ENCODE measurements at places on chromosomes 4 and X.

GRCh38 chrX:103495786-103496185 is 23.5 kb downstream of the RAB40A start:
- no peak for DNase-seq

- no peak for DNase-seq
These were observed 13.4 kb upstream of the PAPSS1 start for GRCh38 chr4:107733431-107733925.

DNA sequence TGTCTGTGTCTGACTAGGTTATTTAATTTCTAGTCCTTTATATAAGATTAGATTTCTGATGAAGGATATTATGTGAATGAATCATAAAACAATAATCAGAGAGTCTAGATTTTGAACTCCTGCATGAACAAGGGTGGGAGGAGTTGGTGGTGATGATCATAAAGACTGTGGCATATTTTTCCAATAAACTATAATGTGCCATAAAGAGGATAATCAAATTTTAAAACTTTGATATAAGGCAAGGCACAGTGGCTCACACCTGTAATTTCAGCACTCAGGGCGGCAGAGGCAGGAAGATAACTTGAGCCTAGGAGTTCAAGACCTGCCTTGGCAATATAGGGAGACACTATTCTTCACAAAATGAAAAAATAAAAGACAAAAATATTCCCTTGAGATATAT is 473.3 kb downstream of the GABRG1 start:
- DNase-seq = no peak

DNA sequence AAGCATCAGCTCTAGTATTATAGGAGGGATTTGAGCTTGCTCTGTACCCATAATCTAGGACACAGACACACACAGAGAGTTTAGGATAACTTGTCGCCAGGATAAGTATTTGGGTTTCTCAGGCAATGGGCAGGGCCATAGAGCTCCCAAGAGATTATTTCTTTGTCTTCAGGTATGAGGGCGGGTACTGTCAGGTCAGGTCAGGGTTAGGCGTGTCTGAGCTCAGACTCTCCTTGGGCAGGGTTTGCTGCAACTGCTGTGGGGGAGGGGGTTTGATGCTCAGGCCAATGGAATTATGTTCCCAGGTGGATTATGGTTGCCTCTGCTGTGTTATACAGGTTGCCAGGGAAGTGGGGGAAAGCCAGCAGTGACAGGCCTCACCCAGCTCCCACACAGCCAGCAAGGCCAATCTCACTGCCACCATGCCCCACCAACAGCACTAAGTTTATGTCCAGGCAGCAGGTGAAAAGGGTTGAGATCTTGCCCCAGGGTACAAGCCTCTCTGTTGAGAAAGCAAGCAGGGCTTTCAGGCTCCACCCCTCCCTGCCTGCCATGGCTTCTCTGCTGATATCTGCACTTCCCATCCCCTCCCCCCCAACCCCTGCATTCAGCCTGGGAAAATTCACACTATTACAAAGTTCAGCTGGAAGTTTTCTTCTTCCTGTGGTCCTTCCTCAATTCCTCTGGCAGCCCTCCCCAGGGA is 101.3 kb downstream of the RRAGB start:
- DNase-seq = no peak

DNA sequence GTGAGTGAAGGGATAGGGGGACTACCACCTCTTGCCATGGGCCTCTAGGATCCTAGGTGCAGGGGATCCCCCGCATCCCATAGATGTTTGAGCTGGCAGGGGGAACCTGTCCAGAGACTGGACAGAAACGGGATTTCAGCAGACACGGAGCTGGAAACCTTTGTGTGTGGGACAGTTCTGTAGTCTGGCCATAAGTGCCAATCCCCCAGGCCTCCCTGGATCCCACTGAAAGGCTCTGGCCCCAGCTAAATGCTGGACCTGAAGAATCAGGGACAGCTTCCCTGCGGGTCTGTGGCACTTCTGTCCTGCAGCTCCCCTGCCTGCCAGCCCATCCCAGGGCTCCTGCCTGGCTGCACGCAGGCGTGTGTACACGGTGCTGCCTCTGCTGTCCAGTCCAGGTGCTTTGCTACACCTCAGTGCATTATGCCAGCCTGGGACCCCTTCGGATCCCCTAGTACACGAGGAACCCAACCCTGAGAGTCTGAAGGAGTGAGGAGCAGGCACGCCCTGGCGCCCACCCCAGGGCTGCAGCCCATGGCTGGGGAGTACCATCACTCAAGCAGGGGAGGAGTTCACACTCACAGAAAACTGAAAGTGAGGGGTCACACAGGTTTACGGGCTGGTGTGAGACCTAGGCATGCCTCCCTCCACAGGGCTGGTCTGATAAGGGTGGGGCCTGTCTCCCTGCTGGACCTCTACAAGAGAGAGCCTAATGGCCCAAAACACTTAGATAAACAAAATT is 703.0 kb downstream of the ARAP2 start:
- no peak for DNase-seq
